Activated naive CD8-positive, alpha-beta T cell treated with anti-CD3 and anti-CD28 coated beads, Interleukin-2, amount 10 ng/mL, durations not matched to agents 7 days and 5 days (primary cell): ENCODE measurements at places on chromosomes 6 and 20.

- peaks cover 5% of the 10 kb centered on the region for H3K36me3 ChIP-seq
- H3K27me3 ChIP-seq = peaks cover 1% of the 10 kb centered on the region
- peaks cover 29% of the 10 kb centered on the region for H3K4me1 ChIP-seq
- no peak overlapping the region for H3K27ac ChIP-seq
- H3K4me3 ChIP-seq = no peak overlapping the region
- DNase-seq = no peak
Observed at GRCh38 chr6:156977527-156978291, 200.5 kb downstream of the ARID1B start.

DNA sequence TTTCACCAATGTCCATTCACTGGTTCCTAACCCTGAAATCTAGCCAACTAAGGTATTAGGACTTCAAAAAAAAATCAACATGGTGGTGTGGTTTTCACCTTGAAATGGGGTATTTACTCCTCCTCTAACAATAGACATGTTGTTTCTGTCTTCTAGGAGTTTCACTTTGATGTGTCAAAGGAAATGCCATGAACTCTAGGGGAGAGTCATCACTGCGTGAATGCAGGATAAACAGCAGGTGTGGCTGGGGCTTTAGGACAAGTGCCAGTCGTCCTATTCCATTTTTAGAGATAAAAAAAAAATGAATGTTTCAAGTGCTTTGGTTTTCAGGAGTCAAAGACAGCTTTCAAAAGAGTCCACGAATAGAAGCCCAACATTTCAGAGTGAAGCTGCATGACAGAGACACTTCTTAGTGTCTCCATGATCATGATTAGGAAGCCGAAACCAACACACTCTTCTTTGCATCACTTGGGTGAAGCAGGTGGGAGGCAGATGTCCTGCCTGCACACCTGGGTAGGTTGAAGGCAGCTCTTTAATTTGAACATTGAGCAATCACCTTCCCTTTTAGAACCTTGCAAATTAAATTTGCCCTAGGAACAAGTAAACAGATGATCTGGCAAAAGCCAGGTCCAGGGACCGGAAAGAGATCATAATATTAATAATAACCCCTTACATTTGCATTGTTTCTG lies 328.5 kb upstream of the PRDM1 start:
- DNase-seq = no peak
- H3K36me3 ChIP-seq = peaks cover 5% of the 10 kb centered on the region
- H3K4me3 ChIP-seq = no peak overlapping the region
- peaks cover 9% of the 10 kb centered on the region for H3K27me3 ChIP-seq

- peak; percentile 59 for DNase-seq
- peak overlapping the region; percentile 52 for H3K4me3 ChIP-seq
- no peak overlapping the region for H3K27ac ChIP-seq
- H3K4me1 ChIP-seq = peaks cover 25% of the 10 kb centered on the region
- H3K36me3 ChIP-seq = no peaks in the 10 kb centered on the region
- peaks cover 23% of the 10 kb centered on the region for H3K27me3 ChIP-seq
Observed at GRCh38 chr6:45663251-45664221, 285.8 kb upstream of the SUPT3H start.

GRCh38 chr6:36959555-36960250 lies 5.2 kb downstream of the PI16 start:
- no peak for DNase-seq
- peaks cover 50% of the 10 kb centered on the region for H3K4me1 ChIP-seq
- H3K27ac ChIP-seq = peak overlapping the region; percentile 23
- H3K4me3 ChIP-seq = no peak overlapping the region
- no peaks in the 10 kb centered on the region for H3K36me3 ChIP-seq
